Adipose tissue (tissue), 3 donors: ENCODE measurements at places on chromosomes 1 and 21. TPM values are rescaled to one million over a fixed set of nuclear protein-coding genes. Genes with fewer than 3 reads are reported as not detected.

Gene CAPN2
- polyA plus RNA-seq: 179 TPM

Gene RAVER2
- polyA plus RNA-seq: 4.2 TPM

Gene LCE2A
- polyA plus RNA-seq: not detected

Gene IL20
- 1.7 TPM for polyA plus RNA-seq

Gene OR2T11
- not detected for polyA plus RNA-seq

Gene TESK2
- polyA plus RNA-seq: 3.8 TPM

Gene FMO2
- 79.6 TPM for polyA plus RNA-seq

Gene SPRR2G
- not detected for polyA plus RNA-seq

Gene BCAS2
- 29.3 TPM for polyA plus RNA-seq

Gene TDRD10
- polyA plus RNA-seq: 1.3 TPM

Gene F13B
- not detected for polyA plus RNA-seq

Gene HEYL
- 16.6 TPM for polyA plus RNA-seq

Gene GNAT2
- 0.07 TPM for polyA plus RNA-seq

Gene KCNC4
- polyA plus RNA-seq: 3.7 TPM

Gene ZFP69B
- 0.34 TPM for polyA plus RNA-seq

Gene ZNF683
- polyA plus RNA-seq: not detected

Gene RGS5
- polyA plus RNA-seq: 52.3 TPM

Gene PM20D1
- polyA plus RNA-seq: 0.45 TPM

Gene MRPL55
- polyA plus RNA-seq: 92.6 TPM

Gene PRKAA2
- polyA plus RNA-seq: 0.67 TPM

Gene CATSPER4
- polyA plus RNA-seq: not detected

Gene AGT
- 7.5 TPM for polyA plus RNA-seq

Gene LAX1
- polyA plus RNA-seq: 0.90 TPM

Gene PLEKHA6
- 9.3 TPM for polyA plus RNA-seq

Gene DNAH14
- polyA plus RNA-seq: 1.8 TPM

Gene AVPR1B
- not detected for polyA plus RNA-seq

Gene MAP10
- 1.6 TPM for polyA plus RNA-seq

Gene DENND1B
- 1.9 TPM for polyA plus RNA-seq

Gene ZNF691
- polyA plus RNA-seq: 5.6 TPM

Gene KCNT2
- polyA plus RNA-seq: 0.12 TPM

Gene CFAP141
- not detected for polyA plus RNA-seq

Gene NPR1
- 176 TPM for polyA plus RNA-seq

Gene GRIK3
- polyA plus RNA-seq: 0.10 TPM

Gene SELL
- polyA plus RNA-seq: 25.4 TPM

Gene AIRE
- 0.15 TPM for polyA plus RNA-seq

Gene HTR1D
- not detected for polyA plus RNA-seq

Gene NHLH1
- 0.07 TPM for polyA plus RNA-seq

Gene CAMTA1
- 111 TPM for polyA plus RNA-seq

Gene LCE3D
- polyA plus RNA-seq: not detected

Gene FRRS1
- polyA plus RNA-seq: 1.4 TPM

Gene CHIA
- 0.03 TPM for polyA plus RNA-seq

Gene FAF1
- polyA plus RNA-seq: 26.5 TPM
